ENCODE measurements at places on chromosomes 12 and 14.

DNA sequence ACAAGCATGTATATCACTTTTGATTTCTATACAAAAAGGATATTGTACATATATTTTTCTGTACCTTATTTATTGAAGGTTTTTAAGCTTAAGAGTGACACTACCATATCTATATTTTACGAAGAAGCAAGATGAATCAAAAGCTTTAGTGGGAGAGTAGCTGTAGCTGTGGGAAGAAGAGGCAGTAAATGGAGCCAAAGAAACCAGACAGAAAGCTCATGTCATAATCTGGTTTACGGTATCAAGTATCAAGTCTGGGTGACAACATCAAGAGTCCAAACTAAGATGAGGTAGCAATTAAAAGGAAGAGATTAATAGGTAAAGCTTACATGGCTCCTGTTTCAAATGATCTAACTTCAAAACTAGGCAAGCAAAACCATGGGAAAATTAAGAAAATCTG is 54.8 kb downstream of the CEP83 start:
- no peak overlapping the region for H3K27ac ChIP-seq
- DNase-seq, result no peak
- H3K4me3 ChIP-seq, result no peak overlapping the region
- peaks cover 10% of the 10 kb centered on the region for H3K4me1 ChIP-seq

DNA sequence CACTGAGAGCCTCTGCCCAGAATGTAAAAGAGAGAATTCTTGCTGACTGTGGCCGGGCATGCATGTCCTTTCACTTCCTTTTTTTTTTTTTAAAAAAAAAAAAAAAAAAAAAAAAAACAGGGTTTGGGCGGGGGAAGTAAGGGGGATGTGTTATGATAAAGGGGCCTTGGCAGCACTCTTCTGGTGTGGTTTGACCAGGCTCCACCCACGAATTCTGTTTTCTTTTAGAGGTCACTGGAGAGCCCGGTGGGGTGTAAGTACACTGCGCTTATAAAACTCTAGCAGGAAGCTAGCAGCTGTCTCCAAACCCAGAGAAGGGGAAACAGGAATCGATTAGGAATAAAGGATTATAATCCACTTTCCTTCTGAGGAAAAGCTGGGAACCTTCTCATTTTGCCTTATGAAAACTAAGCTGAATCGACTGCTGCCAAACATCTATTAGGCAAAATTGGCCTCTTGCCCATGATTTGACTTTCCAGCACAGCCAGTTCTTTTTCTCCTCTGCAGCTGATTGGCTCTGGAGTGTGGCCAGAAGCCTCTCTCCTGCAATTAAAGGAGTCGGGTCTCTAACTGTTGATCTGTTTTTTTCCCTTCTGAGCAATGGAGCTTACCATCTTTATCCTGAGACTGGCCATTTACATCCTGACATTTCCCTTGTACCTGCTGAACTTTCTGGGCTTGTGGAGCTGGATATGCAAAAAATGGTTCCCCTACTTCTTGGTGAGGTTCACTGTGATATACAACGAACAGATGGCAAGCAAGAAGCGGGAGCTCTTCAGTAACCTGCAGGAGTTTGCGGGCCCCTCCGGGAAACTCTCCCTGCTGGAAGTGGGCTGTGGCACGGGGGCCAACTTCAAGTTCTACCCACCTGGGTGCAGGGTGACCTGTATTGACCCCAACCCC is 27.7 kb upstream of the HIGD1C start:
- H3K27me3 ChIP-seq, result no peaks in the 10 kb centered on the region
- H3K27ac ChIP-seq, result peak overlapping the region; percentile 82
- H3K4me1 ChIP-seq, result peaks cover 44% of the 10 kb centered on the region
- H3K36me3 ChIP-seq, result peaks cover 1% of the 10 kb centered on the region

DNA sequence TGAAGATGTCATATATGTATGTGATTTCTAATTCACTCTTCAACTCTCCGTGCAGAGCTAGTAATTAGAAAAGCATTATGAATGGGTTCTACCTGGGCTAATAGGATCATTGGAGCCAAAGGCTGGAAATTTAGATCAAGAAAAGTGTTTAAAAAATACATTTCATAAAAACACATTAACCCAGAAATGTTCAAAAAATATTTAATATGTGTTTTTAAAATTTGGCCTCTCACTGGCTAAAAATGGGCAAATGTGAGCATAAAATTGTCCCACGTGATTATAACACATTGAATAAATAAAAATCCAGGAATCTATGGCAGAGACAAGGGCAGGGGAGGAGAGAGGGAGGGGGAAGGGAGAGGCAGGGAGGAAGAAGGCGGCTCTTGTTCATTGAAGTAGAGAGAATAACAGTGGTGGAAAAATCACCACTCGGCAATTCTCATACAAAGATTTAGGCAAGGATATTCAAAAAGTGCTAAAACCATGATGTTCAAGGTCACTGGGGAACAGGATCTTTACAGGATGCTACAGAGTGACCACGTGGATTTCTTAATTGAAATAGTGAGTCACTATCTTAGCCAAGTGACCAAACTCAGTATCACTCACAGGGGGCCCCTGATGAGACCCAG is 38.8 kb downstream of the FBXO21 start:
- DNase-seq, result no peak
- H3K27me3 ChIP-seq, result no peaks in the 10 kb centered on the region
- H3K4me3 ChIP-seq, result no peak overlapping the region
- peaks cover 46% of the 10 kb centered on the region for H3K4me1 ChIP-seq
- H3K27ac ChIP-seq, result no peak overlapping the region

- peaks cover 3% of the 10 kb centered on the region for H3K36me3 ChIP-seq
- H3K27me3 ChIP-seq, result no peaks in the 10 kb centered on the region
- H3K4me3 ChIP-seq, result no peak overlapping the region
- DNase-seq, result no peak
- H3K4me1 ChIP-seq, result peaks cover 21% of the 10 kb centered on the region
These were observed 13.7 kb upstream of the WNK1 start for GRCh38 chr12:738712-739111.

DNA sequence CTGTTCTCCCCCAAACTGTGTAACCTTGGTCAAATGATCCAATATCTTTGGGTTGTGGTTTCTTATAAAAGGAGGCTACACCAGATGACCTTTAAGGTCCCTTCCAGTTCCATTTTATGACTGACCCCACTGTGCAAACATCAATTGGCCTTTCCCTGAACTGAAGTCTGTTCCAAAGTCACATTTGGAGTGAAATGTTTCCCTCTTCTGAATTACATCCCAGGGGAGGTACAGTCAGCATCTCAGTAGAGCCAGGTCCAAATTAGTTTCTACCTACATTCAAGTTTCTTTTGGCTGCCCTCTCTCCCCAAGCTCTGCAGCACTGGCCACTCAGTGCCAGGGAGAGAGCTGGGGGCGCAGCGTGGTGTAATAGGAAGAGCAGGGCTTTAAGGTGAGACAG is 34.4 kb downstream of the LIMA1 start:
- peaks cover 72% of the 10 kb centered on the region for H3K4me1 ChIP-seq
- DNase-seq, result no peak

GRCh38 chr14:61406675-61407074 is 85.3 kb downstream of the PRKCH start:
- peaks cover 80% of the 10 kb centered on the region for H3K4me1 ChIP-seq
- peaks cover 47% of the 10 kb centered on the region for H3K36me3 ChIP-seq
- no peaks in the 10 kb centered on the region for H3K27me3 ChIP-seq
- peak; percentile 46 for DNase-seq
- peak overlapping the region; percentile 58 for H3K27ac ChIP-seq
- peak overlapping the region; percentile 5 for H3K4me3 ChIP-seq

DNA sequence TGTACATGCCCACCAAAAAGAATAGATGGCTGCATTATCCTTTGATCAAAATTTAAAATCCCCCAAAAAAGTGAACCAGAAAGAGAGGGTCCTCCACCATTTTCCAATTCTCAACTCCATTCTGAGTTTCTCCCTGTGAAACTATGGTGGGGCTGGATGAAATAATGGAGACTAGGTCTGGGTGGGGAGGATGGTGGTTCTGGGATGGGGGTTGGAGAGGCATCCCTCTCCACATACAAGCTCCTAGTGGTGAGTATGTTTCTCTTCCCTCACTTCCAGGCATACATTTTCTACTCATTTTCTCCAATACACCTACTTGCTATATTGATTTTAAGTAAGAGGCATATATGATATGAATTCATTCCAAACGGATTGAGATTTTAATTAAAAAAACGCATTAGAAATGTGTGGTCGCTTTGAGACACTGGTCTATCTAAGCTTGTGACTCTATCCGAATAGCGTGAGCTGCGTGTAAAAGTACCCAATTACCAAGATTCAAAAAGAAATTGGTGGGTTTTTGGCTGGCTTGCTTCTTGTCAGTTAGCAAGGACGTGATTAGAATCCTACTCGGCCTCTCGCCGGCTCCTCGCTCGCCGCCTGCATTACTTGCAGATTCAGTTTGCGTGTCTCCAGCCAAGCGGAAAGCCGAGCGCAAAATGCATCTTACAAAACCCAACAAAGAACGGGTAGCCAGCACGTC is 3.4 kb downstream of the ASCL1 start:
- no peak overlapping the region for H3K27ac ChIP-seq
- peaks cover 31% of the 10 kb centered on the region for H3K4me1 ChIP-seq
- no peak overlapping the region for H3K4me3 ChIP-seq
- peaks cover 92% of the 10 kb centered on the region for H3K27me3 ChIP-seq
- H3K36me3 ChIP-seq, result peaks cover 9% of the 10 kb centered on the region

GRCh38 chr12:53984901-53985691 is at the start of gene HOXC10:
TSS of gene HOXC10 (plus strand) at chr12:53985146. CDS start at chr12:53985260, 114 bp downstream.
- H3K36me3 ChIP-seq, result no peaks in the 10 kb centered on the region
- DNase-seq, result peak; percentile 89
- H3K27ac ChIP-seq, result peak within 1 kb of the TSS; percentile 28
- no peak within 1 kb of the TSS for H3K4me3 ChIP-seq

DNA sequence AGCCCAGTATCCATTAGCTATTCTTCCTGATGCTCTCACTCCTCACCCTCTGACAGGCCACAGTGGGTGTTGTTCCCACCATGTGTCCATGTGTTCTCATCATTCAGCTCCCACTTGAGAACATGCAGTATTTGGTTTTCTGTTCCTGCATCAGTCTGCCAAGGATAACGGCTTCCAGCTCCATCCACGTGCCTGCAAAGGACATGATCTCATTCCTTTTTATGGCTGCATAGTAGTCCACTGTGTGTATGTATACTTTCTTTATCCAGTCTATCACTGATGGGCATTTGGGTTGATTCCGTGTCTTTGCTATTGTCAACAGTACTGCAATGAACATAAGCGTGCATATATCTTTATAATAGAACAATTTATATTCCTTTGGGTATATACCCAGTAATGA is 8.9 kb downstream of the ATG2B start:
- H3K27me3 ChIP-seq, result no peaks in the 10 kb centered on the region
- DNase-seq, result no peak
- no peak overlapping the region for H3K4me3 ChIP-seq
- H3K4me1 ChIP-seq, result peaks cover 9% of the 10 kb centered on the region
- peaks cover 6% of the 10 kb centered on the region for H3K36me3 ChIP-seq
- no peak overlapping the region for H3K27ac ChIP-seq

GRCh38 chr12:90173499-90174197 is 465.0 kb upstream of the ATP2B1 start:
- DNase-seq, result no peak
- peaks cover 11% of the 10 kb centered on the region for H3K4me1 ChIP-seq
- peaks cover 12% of the 10 kb centered on the region for H3K27me3 ChIP-seq
- H3K4me3 ChIP-seq, result no peak overlapping the region
- H3K36me3 ChIP-seq, result no peaks in the 10 kb centered on the region
- no peak overlapping the region for H3K27ac ChIP-seq

GRCh38 chr12:131988054-131988796 is 38.5 kb downstream of the EP400 start:
- no peak overlapping the region for H3K4me3 ChIP-seq
- peaks cover 31% of the 10 kb centered on the region for H3K36me3 ChIP-seq
- H3K4me1 ChIP-seq, result peaks cover 3% of the 10 kb centered on the region
- H3K27ac ChIP-seq, result peak overlapping the region; percentile 12
- no peaks in the 10 kb centered on the region for H3K27me3 ChIP-seq
- DNase-seq, result peak; percentile 4

- no peaks in the 10 kb centered on the region for H3K27me3 ChIP-seq
- H3K4me1 ChIP-seq, result no peaks in the 10 kb centered on the region
- DNase-seq, result no peak
- H3K36me3 ChIP-seq, result no peaks in the 10 kb centered on the region
- H3K4me3 ChIP-seq, result no peak overlapping the region
- H3K27ac ChIP-seq, result no peak overlapping the region
These were observed 614.6 kb upstream of the ATP2B1 start for GRCh38 chr12:90323217-90323616.

DNA sequence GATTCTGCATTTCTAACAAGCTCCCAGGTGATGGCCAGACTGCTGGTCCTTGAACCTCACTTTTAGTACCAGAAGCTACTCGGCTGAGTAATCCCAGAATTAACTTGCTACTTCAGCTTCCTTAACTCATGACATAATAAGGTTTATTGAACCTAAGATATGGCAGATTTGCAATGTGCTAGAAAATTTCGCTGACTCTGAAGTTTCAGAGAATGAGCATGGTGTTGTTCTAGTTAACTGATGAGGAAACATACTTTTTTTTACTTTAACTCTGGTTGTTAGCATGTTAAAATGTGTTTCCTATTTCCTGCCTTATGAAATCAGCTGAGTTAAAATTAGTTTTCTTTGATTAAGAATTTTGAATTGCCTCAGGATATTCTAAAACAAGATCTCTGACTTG is 23.1 kb upstream of the COX16 start:
- no peak overlapping the region for H3K4me3 ChIP-seq
- H3K4me1 ChIP-seq, result no peaks in the 10 kb centered on the region
- no peak overlapping the region for H3K27ac ChIP-seq

DNA sequence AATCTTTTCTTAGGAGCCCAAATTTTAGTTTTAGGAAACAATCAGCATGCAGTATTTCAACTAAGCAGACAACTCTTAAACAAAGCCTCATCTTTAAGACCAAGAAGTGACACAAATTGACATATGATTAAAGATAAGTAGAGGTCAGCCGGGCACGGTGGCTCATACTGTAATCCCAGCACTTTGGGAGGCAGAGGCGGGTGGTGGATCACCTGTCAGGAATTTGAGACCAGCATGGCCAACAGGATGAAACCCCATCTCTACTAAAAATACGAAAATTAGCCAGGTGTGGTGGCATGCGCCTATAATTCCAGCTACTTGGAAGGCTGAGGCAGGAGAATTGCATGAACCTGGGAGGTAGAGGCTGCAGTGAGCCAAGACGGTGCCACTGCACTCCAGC is 35.8 kb downstream of the BLTP3B start:
- H3K27ac ChIP-seq, result no peak overlapping the region
- no peak for DNase-seq
- H3K36me3 ChIP-seq, result peaks cover 47% of the 10 kb centered on the region
- no peak overlapping the region for H3K4me3 ChIP-seq
